Suprapubic skin (tissue), 4 donors: ENCODE measurements at places on chromosomes 16 and 17. TPM values are rescaled to one million over a fixed set of nuclear protein-coding genes. Genes with fewer than 3 reads are reported as not detected.

Gene PRRT2
- total RNA-seq = 6.8 TPM

Gene ZFP3
- total RNA-seq = 2.7 TPM

Gene MGRN1
- 30.8 TPM for total RNA-seq

Gene TBX4
- total RNA-seq = 0.56 TPM

Gene GP1BA
- total RNA-seq = not detected

Gene EVI2B
- total RNA-seq = 3.2 TPM

Gene KCNJ18
- 2.3 TPM for total RNA-seq

Gene PPM1E
- not detected for total RNA-seq

GRCh38 chr17:60545465-60546191 lies 19.6 kb upstream of the APPBP2 start:
- no peaks in the 10 kb centered on the region for H3K4me1 ChIP-seq
- no peaks in the 10 kb centered on the region for H3K36me3 ChIP-seq
- DNase-seq = no peak
- no peak overlapping the region for H3K4me3 ChIP-seq
- no peak overlapping the region for H3K27ac ChIP-seq

- H3K4me1 ChIP-seq = peaks cover 6% of the 10 kb centered on the region
- no peaks in the 10 kb centered on the region for H3K36me3 ChIP-seq
- H3K4me3 ChIP-seq = no peak overlapping the region
- no peak overlapping the region for H3K27ac ChIP-seq
- peaks cover 57% of the 10 kb centered on the region for H3K27me3 ChIP-seq
- DNase-seq = no peak
These were observed 12.4 kb downstream of the MSLN start for GRCh38 chr16:772959-773358.

- no peak overlapping the region for H3K4me3 ChIP-seq
- peaks cover 7% of the 10 kb centered on the region for H3K27me3 ChIP-seq
- H3K4me1 ChIP-seq = peaks cover 10% of the 10 kb centered on the region
- no peak for DNase-seq
- peak overlapping the region; percentile 54 for H3K27ac ChIP-seq
- no peaks in the 10 kb centered on the region for H3K36me3 ChIP-seq
These were observed 10.5 kb upstream of the KRT19 start for GRCh38 chr17:41538565-41538991.

- no peak for DNase-seq
- H3K4me1 ChIP-seq = peaks cover 21% of the 10 kb centered on the region
- peak overlapping the region; percentile 29 for H3K27ac ChIP-seq
- no peak overlapping the region for H3K4me3 ChIP-seq
- H3K27me3 ChIP-seq = no peaks in the 10 kb centered on the region
These were observed 27.0 kb upstream of the NF1 start for GRCh38 chr17:31067691-31068184.

- H3K36me3 ChIP-seq = no peaks in the 10 kb centered on the region
- DNase-seq = no peak
- H3K4me1 ChIP-seq = peaks cover 12% of the 10 kb centered on the region
- H3K27ac ChIP-seq = no peak overlapping the region
These were observed 15.8 kb downstream of the DRC3 start for GRCh38 chr17:17988427-17988945.

GRCh38 chr17:37429453-37429852 lies 22.8 kb downstream of the TADA2A start:
- H3K4me1 ChIP-seq = peaks cover 11% of the 10 kb centered on the region
- no peak for DNase-seq
- H3K36me3 ChIP-seq = peaks cover 39% of the 10 kb centered on the region
- H3K27ac ChIP-seq = peak overlapping the region; percentile 64
- no peaks in the 10 kb centered on the region for H3K27me3 ChIP-seq

DNA sequence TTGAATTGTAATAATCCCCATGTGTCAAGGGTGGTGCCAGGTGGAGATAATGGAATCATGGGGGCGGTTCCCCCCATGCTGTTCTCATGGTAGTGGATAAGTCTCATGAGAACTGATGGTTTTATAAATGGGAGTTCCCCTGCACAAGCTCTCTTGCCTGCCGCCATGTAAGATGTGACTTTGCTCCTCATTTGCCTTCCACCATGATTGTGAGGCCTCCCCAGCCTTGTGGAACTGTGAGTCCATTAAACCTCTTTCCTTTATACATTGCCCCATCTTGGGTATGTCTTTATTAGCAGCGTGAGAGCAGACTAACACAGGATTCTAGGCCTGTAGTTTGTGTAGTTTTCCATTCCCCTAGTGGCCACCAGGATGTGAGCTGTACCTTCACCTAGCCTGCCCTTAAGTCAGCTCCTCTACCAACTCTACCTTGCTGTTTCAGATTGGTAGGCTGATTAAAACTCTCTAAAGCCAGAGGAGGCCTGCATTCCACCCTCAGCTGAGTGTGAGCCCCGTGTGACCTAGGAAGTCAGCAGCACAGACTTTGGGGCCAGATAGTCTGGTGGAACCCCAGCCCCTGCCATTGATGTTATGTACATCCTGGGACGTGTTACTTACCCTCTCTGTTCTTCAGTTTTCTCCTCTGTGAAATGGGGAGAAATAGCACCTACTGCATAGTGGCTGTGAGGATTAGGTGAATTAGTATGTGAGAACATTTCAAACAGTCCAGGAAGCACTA lies 252.4 kb upstream of the CACNG5 start:
- no peak overlapping the region for H3K4me3 ChIP-seq
- H3K27ac ChIP-seq = no peak overlapping the region
- peaks cover 8% of the 10 kb centered on the region for H3K4me1 ChIP-seq
- DNase-seq = peak; percentile 37

GRCh38 chr17:45172541-45173286 lies 11.0 kb downstream of the HEXIM2 start:
- peaks cover 60% of the 10 kb centered on the region for H3K4me1 ChIP-seq
- H3K27ac ChIP-seq = peak overlapping the region; percentile 96
- H3K27me3 ChIP-seq = no peaks in the 10 kb centered on the region
- no peak for DNase-seq
- no peaks in the 10 kb centered on the region for H3K36me3 ChIP-seq

DNA sequence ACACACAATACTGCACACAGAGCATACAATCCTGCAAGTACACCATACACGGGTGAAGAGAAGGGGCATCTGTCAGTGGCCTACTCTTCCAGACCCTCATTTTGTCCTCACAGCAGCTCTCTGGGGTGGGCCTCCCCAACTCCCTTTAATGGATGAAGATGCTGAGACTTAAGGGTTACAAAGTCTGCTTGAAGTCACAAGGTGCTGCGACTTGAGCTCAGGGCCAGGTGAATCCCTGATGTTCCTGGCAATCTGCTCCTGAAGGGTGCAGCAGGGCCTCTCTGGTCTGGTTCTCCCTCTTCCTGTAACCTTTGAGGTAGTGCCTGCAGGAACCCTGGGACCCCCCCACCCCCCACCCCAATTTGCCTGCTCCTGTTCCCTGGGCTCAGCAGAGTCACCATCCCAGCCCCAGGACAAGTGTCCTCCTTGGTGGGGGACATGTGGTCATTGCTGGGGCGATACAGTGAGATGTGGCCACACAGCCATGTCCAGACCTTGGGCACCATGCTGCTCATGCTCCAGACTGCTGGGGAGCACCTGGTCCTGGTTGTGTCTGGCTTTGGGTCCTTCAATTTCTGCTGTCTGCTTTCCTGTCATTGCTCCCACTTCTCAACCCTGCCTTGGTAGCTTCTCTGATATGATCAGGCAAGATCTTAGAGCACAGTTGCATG lies 107.5 kb downstream of the METRNL start:
- no peak for DNase-seq
- no peak overlapping the region for H3K27ac ChIP-seq
- H3K27me3 ChIP-seq = no peaks in the 10 kb centered on the region
- peaks cover 39% of the 10 kb centered on the region for H3K4me1 ChIP-seq
- H3K4me3 ChIP-seq = no peak overlapping the region
- H3K36me3 ChIP-seq = no peaks in the 10 kb centered on the region

- DNase-seq = no peak
- no peaks in the 10 kb centered on the region for H3K27me3 ChIP-seq
- peaks cover 27% of the 10 kb centered on the region for H3K4me1 ChIP-seq
- peak overlapping the region; percentile 66 for H3K27ac ChIP-seq
- H3K36me3 ChIP-seq = no peaks in the 10 kb centered on the region
These were observed 87.3 kb upstream of the CORO6 start for GRCh38 chr17:29709866-29710519.

- H3K27ac ChIP-seq = no peak overlapping the region
- H3K36me3 ChIP-seq = peaks cover 68% of the 10 kb centered on the region
- H3K4me1 ChIP-seq = no peaks in the 10 kb centered on the region
- DNase-seq = no peak
These were observed 9.3 kb downstream of the C16orf90 start for GRCh38 chr16:3485821-3486505.

DNA sequence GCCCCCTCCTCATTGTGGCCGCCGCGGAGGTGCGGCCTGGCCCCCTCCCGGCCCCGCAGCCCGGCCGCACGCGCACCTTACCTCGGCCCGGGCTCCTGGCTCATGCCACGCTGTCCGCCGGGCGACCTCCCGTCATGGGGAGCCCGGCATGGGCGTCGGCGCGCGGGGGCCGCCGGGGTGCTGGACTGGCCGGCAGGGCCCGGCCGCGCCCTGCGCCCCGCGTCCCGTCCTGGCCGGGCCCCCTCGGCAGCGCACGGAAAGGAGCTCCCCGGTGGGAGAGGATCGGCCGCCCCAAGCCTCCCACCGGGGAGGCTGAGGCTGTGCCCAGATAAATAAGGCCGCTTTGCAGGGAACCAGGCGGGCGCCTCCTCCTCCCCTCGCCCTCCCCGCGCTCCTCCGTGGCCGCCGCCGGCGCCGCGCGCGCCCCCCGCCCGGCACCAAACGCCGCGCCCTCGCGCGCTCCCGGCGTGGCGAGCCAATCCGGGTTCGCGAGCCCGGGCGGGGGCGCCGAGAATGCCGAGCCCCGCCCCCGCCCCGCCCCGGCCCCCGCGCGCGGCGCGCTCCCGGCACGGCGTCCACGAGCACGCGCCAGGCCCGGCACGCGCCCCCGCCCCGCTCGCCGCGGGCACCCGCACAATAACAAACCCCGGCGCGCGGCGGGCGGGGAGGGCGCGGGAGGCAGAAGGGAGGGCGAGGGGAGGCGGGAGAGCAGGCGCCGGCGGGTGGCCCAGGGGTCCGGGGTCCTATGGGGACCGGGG lies at the start of gene FBXL16:
Gene FBXL16 (minus strand): TSS at position 371 of the 758 bp plus-strand sequence. CDS start 8,396 bp downstream, outside the sequence.
- H3K27ac ChIP-seq = no peak within 1 kb of the TSS
- H3K27me3 ChIP-seq = peaks cover 99% of the 10 kb centered on the region
- H3K36me3 ChIP-seq = no peaks in the 10 kb centered on the region
- peaks cover 31% of the 10 kb centered on the region for H3K4me1 ChIP-seq
- no peak for DNase-seq

DNA sequence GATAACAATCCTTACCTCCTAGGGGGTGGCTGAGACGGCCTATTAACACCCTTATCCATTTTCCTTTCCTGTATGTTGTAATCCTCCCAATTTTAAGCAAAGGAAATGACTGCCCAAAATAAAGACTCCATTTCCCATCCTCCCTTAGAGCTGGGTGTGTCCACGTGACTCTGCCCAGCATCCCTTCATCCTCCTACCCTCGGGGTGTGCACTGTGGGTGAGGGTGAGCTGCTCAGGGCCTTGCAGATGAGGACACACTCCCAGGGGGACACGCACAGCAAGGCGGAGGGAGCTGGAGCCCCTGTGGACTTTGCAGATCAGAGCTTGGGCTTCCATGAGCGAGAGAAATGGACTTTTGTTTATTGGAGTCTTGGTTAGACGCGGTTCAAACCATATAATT lies 186.8 kb downstream of the IRF8 start:
- H3K36me3 ChIP-seq = no peaks in the 10 kb centered on the region
- DNase-seq = peak; percentile 9

GRCh38 chr17:1035546-1036170 lies 38.7 kb downstream of the TIMM22 start:
- no peaks in the 10 kb centered on the region for H3K27me3 ChIP-seq
- no peak overlapping the region for H3K27ac ChIP-seq
- no peak overlapping the region for H3K4me3 ChIP-seq
- peaks cover 20% of the 10 kb centered on the region for H3K36me3 ChIP-seq
- peaks cover 44% of the 10 kb centered on the region for H3K4me1 ChIP-seq
- DNase-seq = no peak

- peak overlapping the region; percentile 40 for H3K4me3 ChIP-seq
- no peak for DNase-seq
- peaks cover 30% of the 10 kb centered on the region for H3K4me1 ChIP-seq
- no peaks in the 10 kb centered on the region for H3K36me3 ChIP-seq
These were observed 1.1 kb downstream of the PRSS22 start for GRCh38 chr16:2856686-2857450.

- H3K4me1 ChIP-seq = no peaks in the 10 kb centered on the region
- no peaks in the 10 kb centered on the region for H3K36me3 ChIP-seq
- no peak overlapping the region for H3K27ac ChIP-seq
- DNase-seq = no peak
These were observed 216.7 kb downstream of the PMP22 start for GRCh38 chr17:15048381-15048780.

GRCh38 chr17:81414756-81415516 lies 19.7 kb downstream of the BAHCC1 start:
- H3K36me3 ChIP-seq = no peaks in the 10 kb centered on the region
- no peak for DNase-seq
- H3K4me3 ChIP-seq = no peak overlapping the region

DNA sequence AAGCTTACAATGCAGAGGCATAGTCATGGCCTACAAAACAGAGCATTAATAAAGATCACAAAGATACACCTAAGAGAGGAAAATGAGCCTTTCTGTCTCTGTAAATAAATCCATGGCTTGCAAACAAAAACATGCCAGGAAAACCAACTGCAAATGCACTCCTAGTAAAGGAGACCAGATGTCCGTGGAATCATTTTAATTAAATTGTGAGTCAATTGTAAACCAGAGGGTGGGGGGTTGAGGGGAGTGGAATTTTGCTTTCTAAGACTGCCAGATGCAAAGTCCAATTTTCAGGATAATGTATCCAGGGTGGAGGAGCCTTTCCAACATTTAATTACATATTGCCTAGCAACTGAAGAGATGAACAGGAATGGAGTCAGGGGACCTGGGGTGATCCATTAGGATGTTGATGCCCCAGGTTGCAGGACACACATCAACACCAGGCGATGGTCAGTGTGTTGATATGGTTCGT lies 390.3 kb upstream of the CCL2 start:
- H3K4me1 ChIP-seq = no peaks in the 10 kb centered on the region
- no peak overlapping the region for H3K27ac ChIP-seq
- DNase-seq = no peak
- no peak overlapping the region for H3K4me3 ChIP-seq
- peaks cover 15% of the 10 kb centered on the region for H3K27me3 ChIP-seq
- no peaks in the 10 kb centered on the region for H3K36me3 ChIP-seq

DNA sequence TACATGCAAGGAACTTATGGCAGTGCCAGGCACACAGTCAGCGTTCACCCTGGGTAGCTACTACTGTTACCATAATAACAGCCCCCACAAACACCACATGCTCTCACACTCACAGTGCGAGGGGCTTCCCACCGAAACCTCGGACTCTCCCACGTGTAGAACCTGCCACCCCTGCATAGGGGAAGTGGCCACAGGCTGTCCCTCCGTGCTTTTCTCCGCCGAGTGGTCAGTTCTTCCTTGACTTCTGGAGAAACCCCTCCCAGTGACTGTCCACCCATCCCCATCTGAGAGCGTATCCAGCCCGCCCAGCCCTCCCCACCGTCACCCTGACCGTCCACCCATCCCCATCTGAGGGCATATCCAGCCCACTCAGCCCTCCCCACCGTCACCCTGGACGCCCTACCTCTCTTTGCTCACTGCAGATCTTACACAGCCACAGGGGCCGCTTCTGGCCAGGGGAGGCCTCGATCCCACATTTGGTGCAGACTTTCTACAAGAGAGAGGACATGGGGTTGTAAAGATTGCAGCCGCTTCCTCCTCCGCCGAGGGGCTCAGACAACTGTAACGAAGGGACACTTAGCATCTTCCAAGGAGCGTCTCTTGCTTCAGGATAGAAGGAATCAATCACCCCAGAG lies 71.1 kb downstream of the RPH3AL start:
- DNase-seq = no peak
- H3K27me3 ChIP-seq = no peaks in the 10 kb centered on the region
- peaks cover 5% of the 10 kb centered on the region for H3K4me1 ChIP-seq
- H3K27ac ChIP-seq = no peak overlapping the region
- H3K4me3 ChIP-seq = no peak overlapping the region
